ENCODE measurements at places on chromosomes 6 and 20.

GRCh38 chr20:4073852-4074741, 58.7 kb upstream of the RNF24 start:
- DNase-seq, result no peak

DNA sequence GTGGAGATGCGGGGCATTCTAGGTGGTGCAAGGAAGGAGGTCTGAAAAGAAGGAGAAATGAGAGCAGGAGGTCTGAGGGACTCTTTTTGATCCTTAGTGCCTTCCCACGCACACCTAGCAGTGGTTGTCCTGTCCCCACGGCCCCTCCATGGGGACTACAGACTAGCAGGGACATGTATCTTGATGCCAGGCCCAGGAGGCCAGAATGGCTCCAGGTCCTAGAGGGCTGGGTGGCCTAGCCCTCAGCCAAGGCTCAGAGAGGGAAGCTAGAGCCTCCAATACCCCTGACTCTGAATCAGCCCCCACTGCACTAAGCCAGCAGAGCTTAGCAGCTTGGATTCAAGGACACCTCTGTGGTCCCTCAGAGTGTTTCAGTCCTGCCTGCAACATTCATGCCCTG, 16.7 kb upstream of the BLCAP start:
- no peak for DNase-seq

DNA sequence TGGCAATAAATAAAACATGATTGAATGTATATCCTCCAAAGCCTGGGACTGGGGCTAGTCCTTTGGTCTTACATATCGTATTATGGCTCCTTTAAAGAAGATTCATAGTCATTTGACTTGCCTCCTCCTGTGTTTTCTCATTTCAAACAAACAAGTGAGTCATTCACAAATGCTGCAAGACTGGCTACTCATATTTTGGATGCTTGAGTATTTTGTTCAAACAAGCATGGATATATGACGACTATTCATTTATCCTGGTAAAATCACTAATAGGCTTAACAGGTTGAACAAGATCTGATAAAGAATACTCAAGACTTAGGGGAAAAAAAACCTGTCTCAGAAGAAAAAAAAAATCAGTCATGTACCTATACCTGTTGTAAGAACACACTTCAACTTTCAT, 111.1 kb upstream of the CCDC28A start:
- DNase-seq, result no peak

DNA sequence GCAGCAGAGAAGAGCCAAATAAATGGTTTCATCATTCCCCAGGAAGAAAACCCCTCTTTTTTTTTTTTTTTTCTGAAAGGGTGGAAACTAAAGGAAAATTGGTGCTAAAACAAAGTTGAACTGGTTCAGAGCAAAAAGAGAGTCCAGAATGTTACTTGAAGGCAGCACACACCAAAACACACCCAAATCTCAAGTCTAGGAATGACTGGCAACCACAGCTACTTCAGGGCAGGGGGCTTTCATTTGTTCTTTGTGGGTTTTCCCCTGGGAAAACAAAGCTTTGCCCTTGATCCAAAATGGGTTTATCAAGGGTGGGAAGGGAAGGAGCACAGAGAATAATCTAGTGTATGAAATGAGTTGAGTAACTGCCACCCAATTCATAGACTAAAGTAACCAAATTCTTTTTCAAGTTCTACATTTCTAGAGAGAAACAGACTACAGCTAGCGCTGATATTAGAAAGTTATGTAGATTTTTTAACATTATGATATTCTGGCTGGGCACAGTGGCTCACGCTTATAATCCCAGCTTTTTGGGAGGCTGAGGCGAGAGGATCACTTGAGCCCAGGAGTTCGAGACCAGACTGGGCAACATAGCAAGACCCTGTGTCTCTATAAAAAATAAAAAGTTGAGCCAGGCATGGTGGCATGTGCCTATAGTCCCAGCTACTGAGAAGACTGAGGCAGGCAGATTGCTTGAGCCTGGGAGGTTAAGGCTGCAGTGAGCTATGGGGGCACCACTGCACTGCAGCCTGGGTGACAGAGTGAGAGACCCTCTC, 119.8 kb downstream of the NFATC2 start:
- DNase-seq, result no peak

GRCh38 chr6:36418558-36418957, 24.1 kb downstream of the PXT1 start:
- DNase-seq, result no peak

- no peak for DNase-seq
Observed at GRCh38 chr6:10412461-10413261, 2.2 kb downstream of the TFAP2A start.

- no peak for DNase-seq
Observed at GRCh38 chr6:20349225-20349624, 52.5 kb upstream of the E2F3 start.

GRCh38 chr6:158256746-158257424, 55.4 kb upstream of the TULP4 start:
- no peak for DNase-seq
